ENCODE measurements at places on chromosomes 7 and 10.

DNA sequence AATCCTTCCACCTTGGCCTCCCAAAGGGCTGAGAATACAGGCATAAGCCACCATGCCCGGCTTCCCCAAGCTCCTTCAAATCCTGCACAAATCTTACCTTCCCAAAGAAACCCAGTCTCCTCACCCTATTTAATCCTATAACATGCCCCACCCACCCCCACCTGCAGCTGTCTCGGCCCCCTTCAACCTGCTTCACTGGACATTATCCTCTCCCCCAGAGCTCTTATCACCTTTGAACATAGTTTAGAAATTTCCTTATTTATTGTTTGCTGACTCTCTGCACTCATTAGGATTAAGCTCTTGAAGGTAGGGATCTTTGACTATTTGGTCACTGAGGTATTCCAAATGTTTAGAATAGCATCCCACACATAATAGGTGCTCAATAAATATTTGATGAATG is 3.5 kb downstream of the ZNF467 start:
- no peak for DNase-seq

DNA sequence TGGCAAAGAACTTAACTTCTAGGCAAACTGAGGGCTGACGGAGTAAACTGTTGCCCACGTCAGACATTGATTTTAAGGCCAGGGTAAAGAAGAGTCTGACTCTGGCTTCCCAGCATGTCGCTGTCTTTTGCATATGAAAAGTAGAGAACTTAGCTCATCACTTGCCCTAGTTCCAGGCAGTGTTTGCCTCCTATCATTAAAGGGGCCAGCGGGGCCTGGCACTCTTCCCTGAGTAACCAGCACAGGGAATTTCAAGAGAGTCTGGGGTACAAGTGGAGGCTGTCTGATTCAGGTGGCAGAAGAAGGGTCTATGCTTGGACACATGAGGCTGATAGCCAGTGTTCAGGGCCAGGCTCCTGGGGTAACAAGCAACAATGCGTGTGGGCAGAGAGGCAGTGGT is 4.8 kb downstream of the DENND2A start:
- DNase-seq, result no peak

GRCh38 chr10:24902400-24902728 is 50.0 kb downstream of the PRTFDC1 start:
- no peak for DNase-seq

- no peak for DNase-seq
These were observed 512.9 kb downstream of the DNAJB6 start for GRCh38 chr7:157849726-157850125.

GRCh38 chr7:148791546-148791945 is 92.5 kb downstream of the EZH2 start:
- DNase-seq, result no peak

DNA sequence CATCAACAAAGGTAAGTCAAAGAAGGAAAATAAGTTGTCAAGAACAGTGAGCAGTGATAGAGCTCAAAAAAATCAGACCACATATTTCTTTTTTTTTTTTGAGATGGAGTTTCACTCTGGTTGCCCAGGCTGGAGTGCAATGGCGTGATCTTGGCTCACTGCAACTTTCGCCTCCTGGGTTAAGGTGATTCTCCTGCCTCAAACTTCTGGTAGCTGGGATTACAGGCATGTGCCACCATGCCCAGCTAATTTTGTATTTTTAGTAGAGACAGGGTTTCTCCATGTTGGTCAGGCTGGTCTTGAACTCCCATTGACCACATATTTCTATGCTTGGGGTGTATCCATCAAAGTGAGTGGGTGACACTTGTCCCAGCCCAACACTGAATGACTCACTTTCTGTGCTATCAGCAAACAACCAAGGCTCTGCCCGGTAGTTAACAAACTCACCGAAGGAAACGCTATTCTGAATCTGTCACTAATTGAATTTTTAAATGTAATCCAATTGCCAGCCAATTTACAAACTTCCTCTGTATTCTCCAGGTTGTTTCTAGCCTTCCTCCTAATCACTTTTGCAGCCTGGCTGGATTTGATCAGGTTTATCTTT is 19.6 kb upstream of the SMNDC1 start:
- DNase-seq, result no peak

DNA sequence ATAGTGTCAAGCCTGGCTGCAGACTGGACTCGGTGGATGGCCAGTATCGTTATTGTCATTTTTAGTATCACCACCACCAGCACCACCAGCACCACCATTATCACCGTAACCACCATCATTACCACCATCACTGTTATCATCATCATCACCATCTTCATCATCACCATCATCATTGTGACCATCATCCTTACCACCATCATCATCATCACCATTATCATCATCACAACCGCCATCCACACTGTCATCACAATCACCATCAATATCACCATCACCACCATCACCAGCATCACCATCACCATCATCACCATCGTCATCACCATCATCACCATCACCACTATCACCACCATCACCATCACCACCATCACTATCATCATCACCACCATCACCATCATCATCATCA is 65.6 kb downstream of the FOXL3 start:
- DNase-seq, result no peak

GRCh38 chr7:146172112-146172511 is 55.5 kb downstream of the CNTNAP2 start:
- no peak for DNase-seq

DNA sequence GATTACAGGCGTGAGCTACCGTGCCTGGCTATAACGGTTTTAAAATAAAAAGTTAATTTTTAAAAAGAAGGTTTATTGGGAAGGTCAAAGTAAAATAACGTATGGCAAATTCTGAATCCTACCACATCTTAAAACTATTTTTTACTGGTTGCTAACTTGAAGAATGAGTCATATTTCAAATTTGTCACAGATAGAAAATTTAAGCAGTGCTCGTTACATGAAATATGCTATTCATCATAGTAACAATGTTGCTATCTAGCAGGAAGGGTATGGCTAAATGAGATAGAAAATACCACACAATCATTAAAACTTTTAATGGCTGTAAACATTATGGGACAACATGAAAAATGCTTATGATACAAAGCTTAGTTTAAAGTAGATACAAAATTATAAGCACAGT is 500.5 kb downstream of the PHTF2 start:
- DNase-seq, result no peak

DNA sequence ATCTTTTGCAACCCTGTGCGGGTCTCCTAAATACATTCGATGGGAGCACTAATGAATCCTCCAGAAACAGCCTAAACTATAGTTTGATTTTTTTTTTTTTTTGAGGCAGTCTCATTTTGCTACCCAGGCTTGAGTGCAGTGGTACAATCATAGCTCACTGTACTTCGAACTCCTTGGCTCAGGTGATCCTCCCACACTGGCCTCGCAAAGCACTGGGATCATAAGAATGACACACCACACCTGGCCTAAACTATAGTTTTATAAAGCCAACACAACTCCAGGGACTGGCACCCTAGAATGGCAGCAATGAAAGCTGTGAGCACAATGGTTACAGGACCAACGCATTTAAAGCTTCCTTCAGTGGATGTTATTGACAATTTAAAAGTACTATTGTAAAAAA is 14.5 kb upstream of the JMJD1C start:
- no peak for DNase-seq

- peak; percentile 71 for DNase-seq
These were observed 31.3 kb upstream of the SMC3 start for GRCh38 chr10:110535958-110536891.

DNA sequence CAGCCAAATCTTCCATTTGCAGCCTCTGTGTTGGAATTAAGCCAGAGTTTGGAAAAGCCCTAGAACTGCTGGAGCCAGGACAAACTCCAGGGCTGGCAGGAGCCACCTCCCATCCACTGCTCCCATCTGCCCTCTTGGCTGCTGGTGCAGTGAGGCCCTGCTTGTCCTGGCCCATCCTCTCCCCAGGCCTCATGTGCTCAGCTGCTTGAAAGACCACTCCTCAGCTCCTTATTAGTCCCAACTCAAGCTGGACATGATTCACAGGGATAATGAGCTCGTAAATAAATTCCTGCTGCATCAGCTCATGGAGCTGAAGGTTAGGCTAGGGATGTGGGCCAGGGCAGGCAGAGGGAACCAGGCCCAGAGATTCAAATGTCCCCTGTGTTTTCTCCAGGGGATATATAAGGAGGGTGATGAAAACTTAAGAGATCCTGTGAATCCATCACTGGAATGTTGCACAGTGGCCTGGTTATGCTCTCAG is 282.8 kb downstream of the RPS24 start:
- DNase-seq, result no peak

- peak; percentile 57 for DNase-seq
These were observed 2.0 kb upstream of the GTPBP4 start for GRCh38 chr10:986137-986825.

GRCh38 chr7:49894543-49894942 is 121.1 kb downstream of the VWC2 start:
- no peak for DNase-seq

- DNase-seq, result no peak
These were observed 63.3 kb downstream of the NKX6-2 start for GRCh38 chr10:132722394-132723329.

DNA sequence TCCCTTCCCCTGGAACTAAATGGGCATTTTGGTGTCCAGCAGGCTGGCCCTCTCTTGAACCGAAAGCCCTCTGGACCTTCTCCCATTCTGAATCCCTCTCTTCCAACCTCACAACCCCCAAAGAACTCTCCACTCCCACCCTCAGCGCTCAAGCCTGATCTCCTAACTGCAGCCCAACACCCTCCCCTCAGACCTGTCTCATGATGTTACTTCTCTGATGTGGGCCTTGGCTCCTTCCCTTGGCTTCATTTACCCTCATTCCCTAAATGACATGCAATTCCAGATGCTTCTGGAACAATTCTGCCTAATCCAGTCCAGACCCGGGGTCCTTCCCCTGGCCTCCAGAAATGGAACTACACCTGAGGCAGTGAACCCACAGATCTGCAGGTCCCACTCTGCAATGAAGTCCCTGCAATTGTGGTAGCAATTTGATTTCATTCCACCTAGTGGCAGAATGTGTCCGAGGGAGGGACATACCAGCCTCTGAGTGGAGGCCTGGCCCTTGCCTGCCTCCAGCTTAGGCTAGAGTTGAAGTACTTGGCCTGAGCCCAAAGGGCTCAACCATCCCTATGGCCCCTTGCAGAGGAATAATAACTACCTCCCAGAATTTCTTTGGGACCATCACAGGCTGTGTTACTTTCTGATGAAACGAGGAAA is 4.1 kb upstream of the CEP41 start:
- no peak for DNase-seq

GRCh38 chr7:34991938-34992840 is 45.1 kb downstream of the DPY19L1 start:
- DNase-seq, result no peak

- no peak for DNase-seq
These were observed 10.6 kb downstream of the LSM8 start for GRCh38 chr7:118194571-118194970.

- DNase-seq, result no peak
These were observed 17.0 kb upstream of the SH3PXD2A start for GRCh38 chr10:103872137-103872931.

GRCh38 chr7:74443543-74444247 is 10.0 kb upstream of the GTF2IRD1 start:
- no peak for DNase-seq

DNA sequence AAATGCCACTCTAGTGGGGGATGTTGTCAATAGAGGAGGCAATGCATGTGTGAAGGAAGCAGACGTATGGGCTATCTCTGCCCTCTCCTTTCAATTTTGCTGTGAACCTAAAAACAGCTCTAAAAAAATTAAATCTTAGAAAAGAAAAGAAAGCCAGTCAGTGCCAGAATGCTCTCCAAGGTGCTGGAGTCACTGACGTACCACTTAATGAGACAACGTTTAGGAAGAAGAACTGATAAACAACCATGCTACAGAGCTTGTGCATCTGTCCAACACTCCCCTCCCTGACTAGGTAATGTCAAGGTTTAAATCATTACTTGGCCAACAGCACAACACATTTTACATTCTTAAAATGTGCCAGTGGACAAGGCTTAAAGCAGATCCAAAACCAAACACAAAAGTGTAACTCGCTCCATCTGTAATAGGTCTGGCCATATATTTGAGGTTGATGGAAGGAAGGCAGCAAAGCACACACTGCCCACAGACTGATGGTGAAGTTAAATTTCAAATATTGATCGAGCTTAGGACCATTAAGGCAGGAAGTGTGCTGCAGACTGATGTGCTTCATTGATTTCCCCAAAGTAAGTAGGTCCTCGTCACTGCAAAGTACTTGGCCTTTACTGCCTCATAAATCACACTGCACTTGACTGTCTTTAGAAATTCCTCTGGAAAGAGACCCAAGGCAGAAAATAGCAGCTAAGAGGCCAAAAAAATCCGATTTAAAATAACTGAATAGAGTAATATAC is 15.5 kb downstream of the ARMH3 start:
- DNase-seq, result no peak

GRCh38 chr10:7046615-7047014 is 364.2 kb downstream of the SFMBT2 start:
- DNase-seq, result peak; percentile 40

DNA sequence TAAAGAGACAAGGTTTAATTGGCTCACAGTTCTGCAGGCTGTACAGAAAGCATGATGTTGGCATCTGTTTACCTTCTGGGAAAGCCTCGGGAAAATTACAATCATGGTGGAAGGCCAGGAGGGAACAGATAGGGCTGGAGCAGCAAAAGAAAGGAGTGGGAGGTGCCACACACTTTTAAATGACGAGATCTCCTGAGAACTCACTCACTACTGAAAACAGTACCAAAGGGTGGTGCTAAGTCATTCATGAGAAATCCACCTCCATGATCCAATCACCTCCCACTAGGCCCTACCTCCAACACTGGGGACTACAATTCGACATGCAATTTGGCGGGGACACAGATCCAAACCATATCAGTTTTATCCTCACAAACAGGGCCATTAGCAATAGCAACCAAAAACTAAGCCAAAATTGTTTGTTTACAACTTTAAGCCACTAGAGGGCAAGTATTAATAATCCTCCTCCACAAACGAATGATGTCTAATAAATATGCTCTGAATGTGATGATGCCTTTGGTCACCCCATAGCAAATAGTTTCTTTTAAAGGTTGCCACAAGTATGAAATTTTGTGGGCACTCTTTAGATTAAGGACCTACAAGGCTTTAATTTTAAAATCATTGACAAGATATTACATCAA is 129.2 kb upstream of the NRBF2 start:
- DNase-seq, result peak; percentile 13

DNA sequence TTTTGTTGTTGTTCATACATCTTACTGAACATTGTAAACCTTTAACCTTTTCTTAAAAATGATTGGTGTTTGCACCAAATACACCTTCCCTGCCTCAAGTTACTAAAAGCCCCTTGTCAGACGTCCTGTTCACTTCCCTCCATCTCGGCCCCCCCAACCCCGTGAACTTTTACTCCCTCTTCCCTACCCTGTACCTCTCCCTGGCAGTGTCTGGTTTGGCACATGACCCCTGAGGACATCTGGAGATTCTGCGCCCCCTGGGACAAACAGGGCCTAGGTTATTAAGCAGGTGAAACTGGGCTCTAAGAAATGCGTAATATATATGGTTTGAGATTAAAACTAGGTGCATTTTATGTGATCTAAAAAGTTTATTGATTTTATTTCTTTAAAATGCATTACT is 1.4 kb downstream of the PPP2R2D start:
- DNase-seq, result peak; percentile 58

- no peak for DNase-seq
These were observed 10.9 kb downstream of the RPEL1 start for GRCh38 chr10:103256613-103257012.

- DNase-seq, result no peak
These were observed 243.0 kb upstream of the FZD8 start for GRCh38 chr10:35885076-35885475.

Data from OCI-M1 (cell line).